Left ventricle myocardium superior (tissue), 1 donor: ENCODE measurements at places on chromosomes 7 and 10. TPM values are rescaled to one million over a fixed set of nuclear protein-coding genes. Genes with fewer than 3 reads are reported as not detected.
A peak's percentile ranks its signal among the peaks of the same experiment; 100 is the strongest.

DNA sequence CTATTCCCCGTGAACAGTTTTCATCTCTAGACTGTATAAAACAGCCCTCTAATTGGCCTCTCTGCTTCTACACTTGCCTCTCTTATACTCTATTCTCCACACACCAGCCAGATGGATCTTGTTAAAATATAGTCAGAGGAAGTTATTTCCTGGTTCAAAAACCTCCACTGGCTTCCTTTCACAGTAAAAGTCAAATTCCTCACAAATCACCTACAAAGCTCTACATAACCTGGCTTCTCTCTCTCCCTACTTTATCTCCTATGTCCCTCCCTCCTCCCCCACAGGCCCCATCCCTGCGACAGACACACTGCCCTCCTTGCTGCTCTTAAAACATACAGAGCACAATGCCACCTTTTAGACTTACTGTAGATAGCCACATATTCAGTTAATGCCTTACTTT, 60.1 kb downstream of the TPK1 start:
- no peak for DNase-seq

GRCh38 chr7:75738604-75738974, at the start of gene HIP1:
Gene HIP1, minus strand, starts transcription at chr7:75738941. Its CDS starts 21 bp downstream, at chr7:75738920.
- DNase-seq = no peak

GRCh38 chr10:74898201-74898976, 72.0 kb downstream of the KAT6B start:
- DNase-seq = no peak

GRCh38 chr7:30513762-30514161, 9.1 kb upstream of the GGCT start:
- no peak for DNase-seq

DNA sequence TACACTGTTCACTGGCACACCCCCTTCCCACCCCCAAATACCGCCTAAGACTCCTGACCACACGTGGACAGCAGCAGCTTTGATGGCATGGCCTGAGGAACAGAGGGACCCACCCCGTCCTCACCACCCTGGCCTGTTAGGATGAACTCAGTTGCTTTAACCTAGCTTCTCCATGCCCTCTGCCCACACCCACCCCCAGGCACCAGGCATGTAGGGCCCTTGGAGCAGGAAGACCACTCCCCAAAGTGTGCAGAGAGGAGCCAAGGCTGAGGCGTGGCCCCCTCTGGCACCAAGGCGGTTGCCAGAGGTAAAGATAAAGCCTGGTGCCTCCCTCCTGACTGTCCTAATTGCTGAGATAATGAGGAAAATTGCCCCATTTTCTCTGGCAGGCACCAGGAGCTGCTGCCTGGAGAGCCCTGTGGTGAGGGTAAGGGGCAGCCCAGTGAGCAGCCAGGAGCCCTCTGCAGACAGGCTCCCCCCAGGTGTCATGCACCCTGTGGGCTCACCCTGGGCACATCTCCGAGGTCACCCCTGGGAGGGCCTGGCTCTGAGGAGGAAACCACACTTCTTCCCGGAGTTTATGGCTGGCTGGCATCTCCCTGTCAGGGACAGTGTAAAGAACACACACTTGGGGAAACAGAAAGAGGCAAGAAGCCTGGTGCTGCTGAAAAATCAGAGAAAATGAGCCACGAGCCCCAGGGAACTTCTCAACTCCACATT, 47.7 kb downstream of the LRRC20 start:
- DNase-seq = no peak

DNA sequence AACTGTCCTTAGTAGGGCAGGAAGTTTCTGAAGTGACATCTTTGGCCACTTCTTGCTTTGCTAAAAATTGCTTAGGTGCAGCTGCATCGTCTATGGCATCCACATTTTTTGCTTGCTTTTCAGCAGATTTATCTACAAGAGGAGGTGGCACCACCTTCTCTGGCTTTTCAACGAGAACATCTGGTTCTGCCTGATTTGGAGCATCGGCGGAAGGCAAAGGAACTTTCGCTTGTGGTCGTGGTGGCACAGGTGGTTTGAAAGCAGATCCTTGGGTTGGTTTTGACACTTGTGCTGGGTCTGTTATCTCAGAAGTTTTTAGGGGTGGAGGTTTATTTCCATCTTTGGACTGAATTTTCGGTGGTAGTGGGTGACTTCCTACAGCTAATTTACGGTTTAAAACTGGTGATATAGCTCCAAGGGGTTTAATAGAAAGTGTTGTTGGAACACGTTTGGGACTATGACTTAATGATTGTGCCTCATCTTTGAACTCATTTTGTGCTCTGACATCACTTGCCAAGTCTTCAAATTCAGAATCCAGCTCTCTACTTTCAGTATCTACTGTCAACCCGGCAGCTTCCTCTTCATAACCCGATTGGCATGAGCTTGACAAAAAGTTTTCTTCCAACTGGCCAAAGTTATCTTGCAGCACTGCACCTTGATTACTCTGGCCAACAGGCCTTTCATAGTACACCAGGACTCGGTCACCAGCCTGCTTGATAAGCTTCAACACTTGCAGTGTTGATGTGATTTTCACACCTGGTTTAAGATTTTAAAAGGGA, 44.0 kb downstream of the SLC18A2 start:
- DNase-seq = no peak

DNA sequence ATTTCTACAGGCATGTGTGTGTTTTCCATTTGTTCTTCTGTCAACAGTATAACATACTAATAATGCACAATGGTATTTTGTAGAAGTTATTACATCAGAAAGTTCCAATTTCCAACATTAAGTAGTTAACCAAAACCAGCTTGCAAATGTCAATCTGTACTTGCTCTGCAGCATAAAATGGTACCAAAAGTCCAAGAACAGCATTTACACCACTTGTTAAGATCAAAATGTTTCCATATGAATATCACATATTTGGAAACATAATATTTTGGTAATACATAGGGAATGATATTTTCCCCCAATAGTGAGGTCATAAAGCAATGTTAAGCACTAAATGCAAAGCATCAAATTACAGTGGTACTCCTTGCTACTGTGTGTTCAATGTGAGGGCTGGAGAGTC, 162.1 kb downstream of the ZNF438 start:
- DNase-seq = no peak

GRCh38 chr7:738241-738640, 11.2 kb upstream of the PRKAR1B start:
- no peak for DNase-seq

- DNase-seq = peak; percentile 89
These were observed 8.8 kb upstream of the INTS1 start for GRCh38 chr7:1512781-1513656.

GRCh38 chr10:129864601-129865126, 99.4 kb downstream of the EBF3 start:
- no peak for DNase-seq

- DNase-seq = no peak
These were observed 22.6 kb upstream of the SIRT1 start for GRCh38 chr10:67861750-67862432.

GRCh38 chr7:16791071-16791470, 13.7 kb downstream of the AGR2 start:
- no peak for DNase-seq

DNA sequence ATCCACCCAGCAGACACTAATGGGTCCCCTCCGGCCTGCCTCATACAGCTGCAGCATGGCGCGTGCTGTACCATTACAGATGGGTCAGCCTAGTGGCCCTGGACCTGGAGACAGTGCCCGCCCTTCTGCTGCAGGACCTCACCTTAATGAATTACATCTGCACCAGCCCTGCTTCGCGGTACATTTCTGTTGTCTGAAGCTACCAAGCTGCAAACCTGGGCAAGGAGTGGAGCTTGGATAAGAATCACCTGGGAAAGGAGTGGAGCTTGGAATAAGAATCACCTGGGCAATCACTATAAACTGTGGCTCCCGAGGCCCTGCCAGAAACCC, 33.0 kb upstream of the EN2 start:
- DNase-seq = no peak

SLC26A3 gene
- total RNA-seq = not detected

SYT15B gene
- 1.8 TPM for total RNA-seq

MYOF gene
- 21.0 TPM for total RNA-seq

TMEM209 gene
- total RNA-seq = 9.2 TPM

HTRA1 gene
- 46.6 TPM for total RNA-seq

DYDC2 gene
- not detected for total RNA-seq

ZNF138 gene
- total RNA-seq = 4.8 TPM

MUC3A gene
- total RNA-seq = 0.57 TPM

IQUB gene
- 0.32 TPM for total RNA-seq

PRPS1L1 gene
- total RNA-seq = not detected

CCAR1 gene
- total RNA-seq = 21.5 TPM
